ENCODE measurements at places on chromosomes 12 and 14.
A peak's percentile ranks its signal among the peaks of the same experiment; 100 is the strongest.

- no peak for DNase-seq
These were observed 13.8 kb downstream of the GPR132 start for GRCh38 chr14:105051182-105052109.

DNA sequence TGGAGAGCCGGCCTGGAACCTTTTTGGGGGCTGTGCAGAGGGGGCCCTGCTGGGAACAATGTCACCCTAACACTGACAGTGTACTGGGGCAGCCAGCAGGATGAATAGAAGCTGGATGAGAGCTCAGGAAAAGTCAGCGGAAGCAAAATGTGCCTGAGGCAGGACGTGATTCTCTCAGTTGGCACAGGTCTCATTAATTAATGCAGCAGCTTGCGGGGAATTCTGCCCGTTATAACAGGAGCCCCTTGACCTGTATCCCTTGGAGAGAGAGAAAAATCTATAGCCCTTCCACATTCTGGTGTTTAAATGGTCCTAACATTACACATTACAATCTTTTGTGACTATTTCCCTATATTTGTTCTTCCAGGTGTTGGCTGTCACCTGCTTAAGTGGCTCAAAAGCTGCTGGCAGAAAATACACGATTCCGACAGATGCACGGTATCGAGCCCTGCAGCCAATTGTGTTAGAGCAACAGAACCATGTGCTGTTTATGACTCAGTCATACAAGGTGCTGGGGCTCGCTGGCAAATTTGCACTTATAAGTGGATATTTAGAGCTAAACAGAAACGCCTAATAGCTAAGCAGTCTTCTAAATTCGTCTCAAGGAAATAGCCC, 854.7 kb downstream of the AACS start:
- DNase-seq = no peak

DNA sequence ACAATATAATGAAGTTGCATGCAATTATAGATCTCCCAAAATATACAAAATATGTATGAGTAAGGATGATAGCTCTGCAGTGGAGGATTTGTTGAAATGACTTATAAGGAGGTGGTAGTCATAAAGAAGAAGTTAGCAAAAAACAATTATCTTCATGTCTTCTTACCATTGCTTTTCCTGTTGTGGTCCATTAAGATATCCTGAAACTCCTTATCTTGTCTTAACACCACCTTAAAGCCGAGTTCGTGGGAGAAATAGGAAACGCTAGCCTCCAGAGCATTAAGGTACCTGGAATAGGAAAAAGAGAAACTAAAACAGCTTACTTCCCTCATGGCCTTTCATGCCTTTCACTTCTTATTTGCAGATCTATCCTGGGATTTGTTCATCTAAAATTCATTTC, 15.2 kb downstream of the GUCY2C start:
- no peak for DNase-seq

DNA sequence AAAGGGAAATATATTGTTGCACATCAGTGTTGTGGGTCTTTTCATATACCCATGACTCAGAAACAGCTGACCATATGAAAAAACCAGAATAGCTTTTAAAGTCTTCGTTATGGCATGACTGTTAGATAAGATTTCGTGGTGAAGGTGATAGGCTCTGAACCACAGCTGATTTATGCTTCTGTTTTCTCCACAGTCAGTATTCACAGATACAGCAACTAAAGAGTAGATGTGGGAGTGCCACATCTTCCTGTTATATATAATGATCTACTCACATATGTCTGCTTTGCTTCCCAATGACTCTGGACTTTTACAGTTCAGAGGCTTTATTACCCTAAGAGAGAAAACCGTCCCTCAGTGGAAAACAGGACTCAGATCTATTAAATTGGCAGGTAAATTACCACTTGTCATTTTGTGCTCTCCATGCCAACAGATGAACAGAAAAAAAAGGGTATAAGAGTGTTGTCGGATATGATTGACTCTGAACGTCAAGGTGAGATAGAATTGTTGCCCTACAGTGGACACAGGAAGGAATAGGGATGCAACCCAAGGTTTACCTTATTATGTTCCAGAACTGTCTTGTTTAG, 1037.1 kb downstream of the GALC start:
- DNase-seq = no peak

- DNase-seq = no peak
These were observed 39.8 kb downstream of the IFNG start for GRCh38 chr12:68119724-68120211.

DNA sequence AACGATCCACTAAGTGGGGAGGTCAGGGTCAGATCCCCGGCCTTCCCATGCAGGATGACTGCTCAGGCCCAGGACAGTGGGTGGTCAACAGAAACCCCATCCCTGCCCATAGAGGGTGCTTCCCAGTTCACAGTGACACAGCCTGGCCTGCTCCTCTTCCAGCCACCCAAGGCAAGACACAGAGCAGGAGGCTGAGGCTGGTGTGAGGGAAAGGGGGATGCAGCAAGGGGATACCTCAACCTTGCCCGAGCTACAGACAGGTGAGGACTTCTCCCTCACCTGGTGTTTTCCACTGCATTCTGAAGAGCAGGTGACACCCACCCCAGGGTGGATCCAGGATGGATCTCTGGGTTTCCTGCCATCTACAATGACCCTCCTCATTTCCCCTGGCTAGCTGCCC, 106.7 kb downstream of the KIF26A start:
- DNase-seq = no peak

DNA sequence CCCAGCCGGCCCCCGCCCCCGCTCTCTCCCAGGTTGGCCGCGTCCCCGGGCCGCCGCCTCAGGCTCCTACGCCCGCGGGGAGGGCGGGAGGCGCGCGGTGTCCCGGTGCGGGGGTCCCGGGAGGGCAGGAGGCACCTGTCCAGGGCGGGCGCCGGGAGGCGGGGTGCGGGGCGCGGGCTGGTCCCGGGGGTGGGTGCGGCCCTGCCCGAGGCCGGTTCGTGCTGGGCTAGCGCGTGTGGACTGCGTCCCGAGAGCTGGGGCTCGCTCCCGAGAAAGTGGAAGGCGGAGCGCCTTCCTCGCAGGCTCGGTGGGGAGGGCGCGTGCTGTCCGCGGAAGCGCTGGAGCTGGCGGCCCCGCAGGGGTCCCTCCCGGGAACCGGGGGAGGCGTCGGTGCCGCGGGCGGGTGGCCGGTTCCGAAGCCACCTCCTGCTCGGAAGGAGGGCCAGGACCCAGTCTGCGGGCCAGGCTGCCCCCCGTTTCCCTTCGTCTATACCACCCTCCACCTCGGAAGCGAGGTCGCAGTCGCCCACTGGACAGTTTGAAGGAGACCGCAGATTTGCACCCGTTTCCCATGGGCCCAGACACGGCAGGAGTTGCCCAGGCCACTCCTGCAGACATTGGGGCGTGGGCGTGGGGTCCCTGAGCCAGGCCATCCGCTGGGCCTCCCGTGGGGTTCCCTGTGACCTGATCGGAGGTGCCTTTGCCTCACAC, 636 bp downstream of the ZFYVE21 start:
- no peak for DNase-seq

DNA sequence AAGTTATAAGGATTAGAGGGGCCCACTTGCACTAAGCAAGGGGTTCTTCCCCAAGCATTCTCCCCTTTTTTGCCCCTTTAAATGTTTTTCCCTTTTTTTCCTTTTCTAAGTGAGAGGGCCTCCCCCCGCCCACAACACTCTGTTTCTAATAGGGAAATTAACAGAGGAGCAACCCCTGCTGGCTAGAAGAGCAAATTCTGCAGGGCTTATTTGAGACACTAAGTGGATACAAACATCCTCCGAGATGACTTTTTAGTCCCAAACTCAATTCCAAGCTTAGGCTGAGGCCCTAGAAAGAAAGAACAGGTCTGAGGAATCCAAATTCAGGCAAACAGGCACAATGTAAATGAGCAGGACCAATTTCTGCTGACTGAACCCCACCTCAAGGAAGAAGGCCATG, 138.9 kb downstream of the GPR65 start:
- no peak for DNase-seq

DNA sequence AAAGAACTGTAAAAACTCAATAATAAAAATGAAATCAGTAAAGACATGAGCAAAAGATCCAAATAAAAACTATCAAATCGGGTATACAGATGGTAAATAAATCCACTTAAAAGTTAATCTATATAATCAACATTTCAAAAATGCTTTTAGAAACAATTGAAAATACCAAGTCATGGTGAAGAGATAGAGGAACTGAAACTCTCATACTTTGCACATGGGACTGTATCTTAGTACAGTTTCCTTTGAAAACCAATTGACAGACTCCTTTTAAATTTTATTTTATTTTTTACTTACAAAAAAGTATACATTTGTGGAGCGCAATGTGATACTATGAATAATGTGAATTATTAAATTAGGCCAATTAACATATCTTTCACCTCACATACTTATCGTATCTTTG, 98.6 kb upstream of the FAR2 start:
- DNase-seq = no peak

- no peak for DNase-seq
These were observed 26.8 kb upstream of the CDKL1 start for GRCh38 chr14:50423529-50423928.

DNA sequence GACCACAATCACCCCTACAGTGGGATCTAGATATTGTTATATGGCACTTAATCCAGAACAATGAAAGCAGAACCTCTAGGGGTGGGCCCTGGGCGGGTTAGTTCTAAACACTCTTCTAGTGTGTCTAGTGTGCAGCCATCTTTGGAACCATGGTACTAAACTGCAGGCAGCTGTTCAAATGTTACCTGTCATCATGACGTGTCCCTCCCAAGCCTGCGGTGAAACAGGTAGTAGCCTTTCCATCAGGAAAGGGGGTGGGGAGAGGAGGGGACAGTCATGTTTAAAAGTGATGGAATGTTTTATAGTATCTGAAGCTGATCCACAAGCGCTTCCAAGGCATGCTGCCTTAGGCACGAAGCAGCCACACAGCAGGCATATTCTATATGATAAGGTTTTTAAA, 122.6 kb upstream of the SLC35F4 start:
- no peak for DNase-seq

GRCh38 chr14:93090826-93091555, 24.7 kb downstream of the ITPK1 start:
- DNase-seq = peak; percentile 52

- DNase-seq = no peak
These were observed 284.9 kb downstream of the TMTC2 start for GRCh38 chr12:82971584-82971983.

GRCh38 chr14:68807148-68807600, 14.3 kb upstream of the ZFP36L1 start:
- DNase-seq = peak; percentile 80

- no peak for DNase-seq
These were observed 16.4 kb upstream of the BCL7A start for GRCh38 chr12:122005252-122005776.

DNA sequence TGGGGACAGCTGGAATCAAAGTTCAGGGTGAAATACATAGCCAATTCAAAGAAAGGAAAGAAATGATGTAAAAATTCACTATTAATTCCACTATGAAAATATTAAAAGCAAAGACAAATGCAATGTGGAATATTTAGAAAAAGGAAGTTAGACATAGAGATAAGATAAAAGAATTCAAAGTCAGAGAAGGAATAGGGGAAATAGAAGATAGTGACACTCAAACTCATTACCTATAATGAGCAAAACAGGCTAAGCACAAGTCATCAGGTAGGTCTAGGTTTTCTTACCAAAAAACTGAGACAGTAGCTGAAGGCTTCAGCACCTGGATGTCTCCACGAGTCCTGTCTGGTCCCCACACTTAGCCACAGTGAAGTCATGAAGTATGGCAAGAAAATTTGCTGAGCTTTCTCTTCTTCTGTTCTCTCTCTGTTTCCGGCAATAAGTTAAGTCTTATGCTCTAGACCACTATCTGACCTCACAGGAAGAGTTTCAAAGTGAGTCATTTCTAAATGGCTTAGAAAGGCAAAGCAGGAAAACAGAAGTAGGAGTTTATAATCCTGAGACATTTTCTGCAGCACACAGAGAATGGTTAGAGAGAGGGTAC, at the start of gene C3AR1:
TSS of gene C3AR1 (minus strand) at position 369 of the 604 bp plus-strand sequence. CDS start 6,174 bp downstream, outside the sequence.
- peak; percentile 49 for DNase-seq

DNA sequence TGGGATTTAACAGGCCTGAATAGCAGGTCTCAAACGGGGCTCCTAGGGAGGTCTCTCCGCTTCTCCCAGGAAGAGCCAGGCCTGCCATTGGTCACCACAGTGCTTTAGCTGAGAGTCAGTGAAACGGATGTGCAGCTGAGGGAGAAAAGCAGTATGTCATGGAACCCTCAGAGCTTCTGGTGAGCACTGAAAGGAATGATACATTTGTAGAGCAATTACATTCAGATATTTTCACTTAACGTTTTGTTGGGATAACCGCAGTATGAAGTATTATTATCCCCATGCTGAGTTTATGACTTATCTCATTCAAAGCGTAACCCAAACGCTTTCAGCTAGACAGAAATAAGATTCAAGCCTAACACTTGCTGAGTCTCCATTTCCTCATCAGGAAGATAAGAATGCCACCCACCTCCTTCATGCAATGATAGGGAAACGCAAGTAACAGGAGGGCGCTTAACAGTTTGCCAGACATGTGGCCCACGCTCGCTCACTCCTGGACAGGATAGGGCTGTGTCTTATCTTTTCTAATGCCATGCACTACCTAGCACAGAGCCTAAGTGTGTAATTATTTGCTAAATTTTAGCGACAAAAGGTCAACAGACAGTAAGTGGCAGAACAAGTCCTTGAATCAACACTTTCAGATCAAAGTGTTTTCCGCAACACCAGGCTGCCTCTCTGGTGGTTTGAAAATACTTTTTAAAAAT, 28.2 kb downstream of the DAD1 start:
- DNase-seq = peak; percentile 85

DNA sequence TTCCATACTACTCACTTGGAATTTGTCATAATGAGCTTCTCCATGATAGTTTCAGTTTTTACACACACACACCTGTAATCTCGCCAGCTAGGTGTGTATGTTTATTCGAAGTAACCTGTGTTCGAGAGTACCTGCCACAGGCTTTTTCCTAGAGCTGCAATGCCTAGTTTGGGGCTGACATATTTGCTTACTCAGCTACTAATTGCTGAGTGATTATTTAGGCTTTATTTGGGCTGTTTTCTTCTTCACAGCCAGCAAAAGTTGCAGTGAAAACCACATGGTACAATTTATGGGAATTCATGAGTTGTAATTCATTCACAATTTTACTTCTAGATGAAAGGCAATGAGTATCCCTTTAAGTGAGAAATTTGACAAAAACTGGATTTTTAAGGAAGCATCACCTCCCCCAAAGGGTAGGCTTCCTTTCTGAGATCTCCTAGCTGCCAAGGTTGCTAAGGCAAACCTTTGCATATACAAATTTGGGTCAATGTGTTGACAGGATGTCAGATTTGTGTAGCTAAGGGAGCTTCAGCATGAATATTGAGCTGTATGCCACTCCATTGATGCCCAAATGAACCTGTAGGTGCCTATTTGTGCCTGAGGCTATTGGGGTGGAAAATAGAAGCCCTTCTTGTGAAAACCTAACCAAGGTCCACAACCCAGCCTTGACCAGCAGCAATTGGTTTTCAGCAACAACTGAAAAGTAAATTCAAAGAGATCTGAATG, 108.7 kb upstream of the OTX2 start:
- DNase-seq = no peak

GRCh38 chr12:19140381-19141236, 11.1 kb downstream of the PLEKHA5 start:
- no peak for DNase-seq

All from stomach (tissue), 19 donors.